ENCODE measurements at places on chromosomes 7 and 10. TPM values are rescaled to one million over a fixed set of nuclear protein-coding genes. Genes with fewer than 3 reads are reported as not detected.

GRCh38 chr10:61965703-61966395 is 64.3 kb downstream of the ARID5B start:
- no peak for DNase-seq

DNA sequence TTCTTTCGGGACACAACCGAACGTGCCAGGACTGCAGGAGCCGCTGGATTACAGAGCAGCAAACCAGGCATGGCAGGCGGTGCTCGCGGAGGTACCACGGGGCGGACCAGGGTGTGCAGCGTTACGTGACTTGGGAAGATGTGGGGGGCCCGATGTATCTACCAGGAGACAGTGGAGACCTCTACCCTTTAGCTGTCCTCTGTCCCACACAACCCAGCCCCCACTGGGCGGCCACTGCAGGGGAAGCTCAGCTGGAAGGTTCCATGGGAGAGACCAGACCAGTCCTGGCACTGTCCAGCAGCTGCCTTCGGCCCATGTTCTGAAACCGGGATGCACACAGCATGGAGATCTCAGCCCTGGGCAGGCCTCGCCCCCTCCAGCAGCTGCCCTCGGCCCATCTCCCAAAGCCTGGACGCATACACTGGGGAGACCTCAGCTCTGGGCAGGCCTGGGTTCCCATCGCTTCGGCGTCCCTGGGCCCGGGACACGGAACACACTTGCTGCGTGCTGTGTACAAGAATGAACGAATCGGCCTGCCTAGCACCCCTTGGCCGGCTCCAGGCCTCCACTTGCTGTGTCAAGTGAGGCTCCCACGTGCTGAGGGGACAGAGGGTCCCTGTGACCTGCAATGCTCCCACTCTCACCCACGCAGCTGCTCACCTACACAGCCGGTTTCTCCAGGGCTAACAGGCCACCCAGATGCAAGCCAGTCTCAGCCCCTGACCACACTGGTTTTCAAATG is 177.4 kb downstream of the ELFN1 start:
- peak; percentile 6 for DNase-seq

DNA sequence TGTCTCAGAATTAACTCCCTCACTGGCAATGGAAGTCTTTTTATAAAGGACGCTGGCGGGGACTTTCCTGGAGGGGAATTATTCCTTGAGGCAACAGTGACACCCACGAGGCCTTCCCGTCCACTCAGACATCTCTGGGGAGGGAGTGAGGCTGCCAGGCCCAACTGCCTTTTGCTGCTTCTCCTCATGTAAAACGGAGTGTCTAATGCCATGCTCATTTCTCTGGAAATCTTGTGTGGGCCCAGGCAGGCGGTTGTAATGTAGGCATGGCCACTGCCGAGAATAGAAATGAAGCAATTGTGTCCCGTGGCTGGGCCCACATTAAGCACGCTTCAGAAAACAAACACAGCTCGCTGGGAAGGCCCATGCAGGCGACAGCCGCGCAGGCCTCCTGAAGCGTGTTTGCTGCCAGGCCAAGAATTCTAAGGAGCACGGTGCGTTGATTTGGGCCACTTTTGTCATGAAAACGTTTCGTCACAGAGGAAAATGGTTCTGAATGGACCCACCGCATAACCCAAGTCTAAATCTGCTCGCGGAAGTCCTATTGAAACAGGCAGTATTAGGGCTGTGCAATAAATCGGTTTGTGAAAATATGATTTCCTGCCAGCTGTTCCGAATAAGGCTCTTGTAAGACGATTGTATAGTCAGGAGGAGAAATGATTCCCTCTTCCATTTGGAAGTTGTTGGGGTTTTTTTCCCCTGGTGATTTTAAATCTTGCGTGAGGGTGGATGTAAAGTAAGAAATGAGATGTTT is 104.2 kb upstream of the CHST15 start:
- no peak for DNase-seq

DNA sequence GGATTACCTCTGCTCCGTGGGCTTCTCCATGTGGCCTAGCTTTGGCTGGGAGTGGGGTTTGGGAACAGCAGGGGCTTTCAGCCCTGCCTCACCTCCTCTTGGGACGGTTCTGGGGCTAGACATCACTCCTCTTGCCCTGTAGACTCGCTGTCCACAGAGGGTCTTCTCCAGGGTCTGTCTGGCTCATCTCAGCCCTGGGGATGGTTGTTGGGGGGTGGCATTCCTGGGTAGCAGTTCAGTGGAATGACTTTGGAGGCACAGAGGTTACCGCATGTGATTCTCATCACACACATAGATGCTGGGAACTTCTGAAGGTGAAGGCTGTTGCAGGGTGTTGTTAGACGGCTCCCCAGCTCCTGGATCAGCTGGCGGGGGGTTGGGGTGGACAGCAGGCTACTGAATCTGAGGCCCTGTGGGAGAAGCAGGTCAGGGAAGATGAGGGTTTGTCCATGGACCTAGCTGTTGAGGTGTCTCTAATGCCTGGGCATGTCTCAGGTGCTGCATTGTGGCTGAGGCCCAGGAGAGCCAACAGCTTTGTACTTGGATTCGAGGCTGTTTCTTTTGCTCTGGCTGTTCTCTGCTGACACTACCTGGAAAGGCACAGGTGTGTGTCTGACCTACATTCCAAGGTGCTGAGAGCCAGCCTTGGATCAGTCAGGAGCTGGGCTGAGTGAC is 23.8 kb downstream of the RAMP3 start:
- no peak for DNase-seq

DNA sequence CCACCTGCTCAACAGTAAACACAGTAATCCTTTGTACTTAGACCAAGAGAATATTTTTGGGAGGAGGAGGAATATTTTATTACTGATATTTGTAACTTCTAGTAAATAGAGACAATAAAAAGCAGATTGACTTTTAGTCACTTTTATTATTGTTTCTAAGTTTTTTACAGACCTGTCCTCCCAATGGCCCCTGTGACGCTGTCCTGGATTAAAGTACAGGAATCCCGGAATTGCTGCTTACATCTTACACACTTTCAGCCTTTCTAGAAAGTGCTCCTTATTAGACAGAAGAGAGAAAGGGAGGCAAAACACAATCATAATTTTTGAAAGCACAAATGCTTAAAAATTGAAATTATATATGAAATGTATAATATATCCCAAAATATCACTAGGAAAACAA is 86.4 kb upstream of the PRKG1 start:
- no peak for DNase-seq

DNA sequence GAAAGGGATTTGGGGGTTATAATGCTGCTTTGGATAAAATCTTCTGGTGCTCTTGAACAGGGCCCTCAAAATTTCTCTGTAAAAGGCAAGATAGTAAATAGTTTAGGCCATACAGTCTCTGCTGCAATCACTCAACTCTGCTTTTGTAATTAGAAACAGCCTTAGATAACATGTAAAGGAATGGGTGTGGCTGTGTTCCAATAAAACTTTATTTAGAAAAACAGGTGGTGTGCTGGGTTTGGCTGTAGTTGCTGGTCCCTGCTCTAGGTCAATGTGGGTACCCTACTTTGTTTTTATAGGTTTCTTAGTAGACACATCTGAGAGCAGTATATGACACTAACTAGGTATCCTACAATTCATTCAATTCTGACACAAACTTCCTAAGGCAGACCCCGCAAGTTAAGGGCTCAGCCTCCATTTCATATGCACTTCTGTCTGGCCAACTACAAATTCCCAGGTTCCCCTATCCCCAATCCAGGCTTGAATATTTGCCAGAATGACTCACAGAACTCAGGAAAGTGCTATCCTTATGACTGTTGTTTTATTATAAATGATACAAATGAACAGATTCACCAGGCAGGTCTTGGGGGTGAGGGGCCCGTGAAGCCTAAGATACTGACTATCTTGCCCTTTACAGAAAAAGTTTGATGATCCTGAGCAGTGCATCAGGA is 349.9 kb downstream of the RPS24 start:
- no peak for DNase-seq

GRCh38 chr7:139479620-139480019 is 3.9 kb downstream of the KLRG2 start:
- DNase-seq = no peak

The BAZ1B gene
- total RNA-seq = 45.1 TPM

The BCCIP gene
- 44.5 TPM for total RNA-seq

Data from right cardiac atrium (tissue), 5 donors.